ENCODE measurements at places on chromosomes 16 and 17. TPM values are rescaled to one million over a fixed set of nuclear protein-coding genes. Genes with fewer than 3 reads are reported as not detected.

Gene MLLT6
- 219 TPM for total RNA-seq

DNA sequence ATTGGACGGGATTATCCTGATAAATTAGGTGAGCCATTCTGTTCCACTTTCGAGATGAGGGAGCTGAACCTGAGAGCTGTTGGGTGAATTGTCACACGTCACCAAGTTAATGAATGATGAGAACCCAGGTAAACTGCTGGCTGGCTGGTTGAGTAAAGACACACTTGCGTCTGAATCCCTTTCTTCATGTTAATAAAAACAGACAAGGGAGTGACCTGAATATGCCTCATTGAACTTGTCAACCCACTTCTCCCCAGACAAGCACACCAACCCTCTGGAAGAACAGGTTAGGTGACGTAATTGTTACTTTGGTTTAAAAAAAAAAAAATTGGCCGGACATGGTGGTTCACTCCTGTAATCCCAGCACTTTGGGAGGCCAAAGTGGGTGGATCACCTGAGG lies 400.9 kb upstream of the CDH5 start:
- DNase-seq, result no peak

- DNase-seq, result no peak
These were observed 6.2 kb upstream of the CES1 start for GRCh38 chr16:55839115-55839514.

DNA sequence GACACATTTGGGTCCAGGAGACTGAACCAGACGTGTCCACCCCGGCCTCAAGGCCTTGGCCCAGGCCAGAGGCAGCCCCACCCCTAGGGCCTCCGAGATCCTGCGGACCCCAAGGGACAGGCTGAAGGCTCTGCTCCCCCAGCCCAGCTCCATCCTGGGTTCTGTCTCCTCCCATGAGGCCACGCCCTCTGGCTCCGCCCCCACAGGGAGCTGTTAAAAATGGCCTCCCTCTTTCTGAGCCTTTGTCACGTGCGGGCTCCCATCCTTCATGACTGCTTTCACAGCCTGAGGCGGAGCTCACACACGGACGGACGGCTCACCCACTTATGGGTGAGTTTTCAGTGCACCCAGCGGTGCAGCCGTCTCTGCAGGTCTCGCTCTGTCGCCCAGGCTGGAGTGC lies 6.5 kb upstream of the CACNA1H start:
- no peak for DNase-seq

DNA sequence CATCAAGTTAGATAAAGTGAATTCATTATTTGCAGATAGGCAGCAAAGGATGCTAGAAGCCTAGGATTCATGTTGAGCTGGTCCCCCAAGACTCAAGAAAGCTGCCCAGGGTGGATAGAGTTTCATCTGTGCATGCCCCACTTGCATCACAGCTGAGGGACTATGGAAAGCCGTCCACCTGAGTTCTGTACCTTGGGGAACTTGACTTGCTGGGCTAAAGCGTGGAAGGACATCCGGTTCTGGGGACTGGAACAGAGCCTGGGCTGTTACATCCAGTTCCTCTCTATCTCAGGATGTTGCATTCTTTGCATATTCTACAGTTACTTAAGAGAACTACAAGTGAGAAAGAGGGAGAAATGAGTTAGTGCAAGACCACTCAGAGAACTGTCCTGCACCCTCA lies 458.4 kb downstream of the SHISA9 start:
- DNase-seq, result no peak
